ENCODE measurements at places on chromosomes 4 and X.

GRCh38 chr4:122668241-122668640 is 47.4 kb upstream of the IL21 start:
- no peak for DNase-seq

DNA sequence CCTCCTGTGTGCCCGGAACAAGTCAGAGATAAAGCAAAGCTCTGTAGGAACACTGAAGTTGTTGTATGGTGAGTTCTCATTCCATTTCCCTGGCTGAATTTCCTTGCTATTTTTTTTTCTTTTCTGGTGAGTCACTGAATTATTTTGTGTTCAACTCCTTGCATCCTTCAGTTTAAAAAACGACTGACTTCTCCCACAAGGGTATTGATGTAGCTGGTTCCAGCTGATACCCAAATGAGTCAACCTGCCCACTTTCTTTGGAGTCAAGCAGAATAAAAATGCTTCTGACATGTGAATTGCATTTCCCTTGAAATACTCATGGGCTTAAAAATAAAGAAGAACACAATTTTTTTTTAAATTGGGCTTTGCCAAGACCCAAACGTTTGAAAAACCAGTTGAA is 85.5 kb downstream of the SHOX start:
- no peak for DNase-seq

DNA sequence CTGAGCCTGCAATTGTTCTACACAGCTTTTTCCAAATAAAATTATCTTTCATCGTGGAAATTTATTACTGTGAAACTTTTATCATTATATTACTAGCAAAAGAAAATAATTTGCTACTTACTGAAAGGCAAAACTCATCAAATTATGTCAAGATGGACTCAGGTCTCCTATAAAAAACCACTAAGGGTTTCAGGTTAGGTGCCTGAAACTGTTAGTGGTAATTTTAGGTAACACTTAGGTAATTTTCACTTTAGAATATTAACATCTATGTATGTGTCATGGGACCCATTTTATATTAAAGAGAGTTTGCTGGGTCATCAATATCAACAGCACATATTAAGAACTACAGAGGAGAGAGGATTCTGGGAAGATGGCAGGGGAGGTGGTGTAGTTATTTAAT is 651.5 kb downstream of the CENPC start:
- DNase-seq: no peak

- DNase-seq: no peak
These were observed 535.2 kb upstream of the FAT1 start for GRCh38 chr4:187258651-187259401.

GRCh38 chrX:72038868-72039267 is 92.8 kb downstream of the RTL5 start:
- DNase-seq: no peak

GRCh38 chr4:56914336-56914735 is 6.6 kb downstream of the REST start:
- no peak for DNase-seq

GRCh38 chr4:28686618-28687017 is 1826.0 kb downstream of the STIM2 start:
- DNase-seq: no peak

DNA sequence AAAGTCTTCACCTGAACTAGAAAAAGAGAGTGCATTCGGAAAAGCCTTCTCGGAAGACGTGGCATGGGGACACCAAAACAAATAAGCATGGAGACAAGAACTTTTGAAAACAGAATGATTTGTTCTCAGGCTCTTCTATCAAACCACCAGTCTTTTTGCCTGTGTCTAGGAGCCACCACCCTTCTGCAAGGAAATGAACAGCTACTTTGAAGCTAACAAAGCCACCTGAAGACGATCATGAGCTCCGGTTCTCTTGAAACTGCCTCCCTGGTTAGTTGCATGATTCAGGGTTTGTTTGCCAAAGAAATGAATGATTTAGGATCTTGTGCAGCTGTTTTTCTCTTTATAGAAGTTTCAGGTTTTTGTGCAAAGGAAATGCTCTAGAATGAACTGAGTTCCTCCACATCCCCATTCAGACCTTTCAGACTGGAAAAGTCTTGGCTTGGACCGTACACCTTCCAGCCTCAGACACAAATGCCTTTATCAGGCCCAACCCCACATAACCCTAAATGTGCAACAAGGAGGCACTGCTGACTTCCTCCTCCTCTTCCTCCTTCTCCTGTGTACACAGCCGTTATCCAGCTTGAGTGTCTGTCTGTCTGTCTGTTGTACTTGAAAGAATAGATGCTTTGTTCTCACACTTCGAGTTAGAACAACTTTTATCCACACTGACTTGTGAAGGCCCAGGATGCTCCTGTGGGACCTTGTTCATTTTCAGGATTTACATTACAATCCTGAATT is 334.8 kb upstream of the KLF3 start:
- no peak for DNase-seq
